ENCODE measurements at places on chromosomes 5 and 9.

DNA sequence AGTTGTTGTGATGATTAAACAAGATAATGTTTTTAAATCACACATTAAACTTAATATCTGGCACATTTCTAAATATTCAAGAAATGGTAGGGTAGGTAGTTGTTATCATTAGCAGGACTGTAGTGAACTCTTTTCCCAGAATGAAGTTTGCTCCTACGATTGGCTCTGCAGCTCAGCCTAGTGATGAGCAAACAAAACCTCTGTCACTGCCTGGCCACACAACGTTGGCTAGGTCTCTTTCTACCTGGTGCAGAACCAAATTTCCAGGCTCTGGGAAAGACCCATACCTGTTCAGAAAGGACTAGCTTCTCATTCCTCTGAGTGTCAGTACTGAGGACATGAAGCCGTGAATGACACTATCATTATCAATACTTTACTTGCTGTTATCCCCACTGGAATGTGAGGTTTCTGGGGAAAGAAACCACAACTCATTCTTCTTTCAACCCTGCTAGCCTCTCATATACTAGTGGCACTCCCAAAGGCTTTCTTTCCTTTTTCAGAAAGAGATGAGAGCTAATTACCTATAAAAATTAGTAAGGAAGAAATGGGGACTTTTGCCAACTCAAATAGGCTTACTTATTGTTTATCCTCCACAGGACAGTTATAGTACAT, 219.3 kb upstream of the TRIM32 start:
- no peak for DNase-seq

DNA sequence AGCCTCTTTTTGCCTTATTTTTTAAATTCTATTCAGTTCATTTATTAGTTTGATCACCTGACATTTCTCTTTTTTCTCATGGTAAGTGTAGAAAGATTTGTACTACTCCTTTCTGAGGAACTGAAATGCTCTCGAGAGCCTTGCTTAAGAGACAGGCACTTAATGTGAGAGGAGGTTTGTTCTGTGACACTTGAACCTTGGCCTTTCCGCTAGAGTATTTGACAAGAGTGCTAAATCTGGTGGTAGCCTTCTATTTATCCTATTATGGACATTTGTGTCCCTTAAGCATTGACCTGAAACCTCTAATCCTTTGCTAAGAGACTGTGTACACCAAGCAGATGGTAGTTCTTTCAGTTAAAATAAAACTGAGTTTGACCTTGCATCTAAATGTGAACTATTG, 805.0 kb upstream of the PTPRD start:
- DNase-seq: no peak

GRCh38 chr9:126009047-126009446, 261.9 kb downstream of the PBX3 start:
- DNase-seq: no peak

DNA sequence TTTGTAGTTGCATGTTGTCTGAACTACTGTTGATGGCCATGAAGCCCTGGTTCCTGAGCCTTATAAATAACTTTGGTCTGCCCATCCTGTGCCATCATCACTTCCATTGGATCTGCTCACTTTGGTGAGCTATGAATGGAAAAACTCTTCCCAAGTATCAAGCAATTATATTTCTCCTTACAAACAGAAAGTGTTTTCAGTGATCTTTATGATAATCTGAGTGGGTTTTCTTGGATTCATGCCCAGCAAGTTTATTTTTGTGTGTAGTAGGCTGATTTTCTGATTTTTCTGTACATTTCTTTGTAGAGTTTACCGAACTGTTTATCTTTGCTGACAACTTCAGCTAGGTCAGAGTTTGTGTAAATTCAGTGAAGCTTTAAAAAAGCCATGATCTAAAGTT, 31.0 kb downstream of the CAMK4 start:
- DNase-seq: no peak

GRCh38 chr5:159458217-159458711, 128.0 kb upstream of the IL12B start:
- DNase-seq: no peak

- DNase-seq: no peak
Measured at GRCh38 chr9:110714314-110714713, 45.7 kb downstream of the MUSK start.

All from coronary artery (tissue), 2 donors.